ENCODE measurements at places on chromosomes 1 and 21. TPM values are rescaled to one million over a fixed set of nuclear protein-coding genes. Genes with fewer than 3 reads are reported as not detected.

The TLCD4 gene
- 0.07 TPM for total RNA-seq

The KCND3 gene
- total RNA-seq = 0.07 TPM

The HSD3B2 gene
- total RNA-seq = not detected

The FGR gene
- 0.13 TPM for total RNA-seq

The LINGO4 gene
- not detected for total RNA-seq

The S1PR1 gene
- 241 TPM for total RNA-seq

The SPTA1 gene
- 0.20 TPM for total RNA-seq

The ANKRD45 gene
- not detected for total RNA-seq

The INTS7 gene
- 14.7 TPM for total RNA-seq

The COL18A1 gene
- total RNA-seq = 404 TPM

The NPHS2 gene
- not detected for total RNA-seq

The CDKN2C gene
- 24.2 TPM for total RNA-seq

The DNAJC28 gene
- 0.64 TPM for total RNA-seq

The ABCG1 gene
- 13.3 TPM for total RNA-seq

The TFAP2E gene
- not detected for total RNA-seq

The SFN gene
- total RNA-seq = 0.20 TPM
